ENCODE measurements at places on chromosomes 3 and 15.

DNA sequence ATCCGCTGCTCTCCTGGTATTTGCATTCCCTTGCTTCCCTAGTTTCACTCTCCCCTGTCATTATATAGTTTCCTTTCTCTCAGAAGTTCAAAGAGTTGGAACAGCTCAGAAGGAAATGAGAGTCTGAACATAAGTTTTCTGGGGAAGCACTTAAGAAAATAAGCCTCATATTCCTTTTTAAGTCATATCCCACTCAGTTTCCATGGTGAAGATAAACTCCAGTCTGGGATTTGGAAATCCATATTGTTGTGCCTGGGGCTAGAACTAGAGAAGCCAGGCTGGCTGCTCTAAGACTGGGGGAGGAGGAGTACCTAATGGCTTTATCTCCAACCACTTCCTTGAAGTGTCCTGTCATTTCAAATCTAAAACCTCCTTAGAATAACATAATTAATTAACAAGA lies 134.2 kb upstream of the ALCAM start:
- H3K4me3 ChIP-seq: no peak overlapping the region
- H3K27ac ChIP-seq: no peak overlapping the region
- H3K27me3 ChIP-seq: no peaks in the 10 kb centered on the region

- H3K36me3 ChIP-seq: no peaks in the 10 kb centered on the region
- no peak overlapping the region for H3K4me3 ChIP-seq
- H3K4me1 ChIP-seq: peaks cover 5% of the 10 kb centered on the region
- no peak for ATAC-seq
Measured at GRCh38 chr15:37070686-37071085, 29.7 kb downstream of the MEIS2 start.

DNA sequence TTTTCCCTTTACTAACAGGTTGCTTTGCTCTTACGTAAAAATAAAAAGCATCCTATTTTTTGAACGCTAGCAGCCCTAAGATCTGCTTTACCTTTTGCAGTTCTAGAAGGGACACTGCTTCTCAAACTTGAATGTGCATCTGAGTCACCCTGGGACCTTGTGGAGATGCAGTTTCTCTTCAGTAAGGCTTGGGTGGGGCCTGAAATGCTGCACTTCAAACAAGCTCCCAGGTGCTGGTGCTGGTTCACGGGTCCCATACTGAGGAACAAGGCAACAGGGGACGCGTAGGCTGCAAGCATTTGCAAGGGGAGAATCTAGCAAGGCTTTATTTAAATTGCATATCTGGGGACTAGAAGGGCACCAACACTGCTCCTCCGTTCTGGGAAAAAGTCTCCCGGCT lies 30.0 kb downstream of the MB21D2 start:
- H3K27me3 ChIP-seq: no peaks in the 10 kb centered on the region
- ATAC-seq: no peak
- H3K4me1 ChIP-seq: peaks cover 44% of the 10 kb centered on the region
- H3K27ac ChIP-seq: no peak overlapping the region
- no peaks in the 10 kb centered on the region for H3K36me3 ChIP-seq

DNA sequence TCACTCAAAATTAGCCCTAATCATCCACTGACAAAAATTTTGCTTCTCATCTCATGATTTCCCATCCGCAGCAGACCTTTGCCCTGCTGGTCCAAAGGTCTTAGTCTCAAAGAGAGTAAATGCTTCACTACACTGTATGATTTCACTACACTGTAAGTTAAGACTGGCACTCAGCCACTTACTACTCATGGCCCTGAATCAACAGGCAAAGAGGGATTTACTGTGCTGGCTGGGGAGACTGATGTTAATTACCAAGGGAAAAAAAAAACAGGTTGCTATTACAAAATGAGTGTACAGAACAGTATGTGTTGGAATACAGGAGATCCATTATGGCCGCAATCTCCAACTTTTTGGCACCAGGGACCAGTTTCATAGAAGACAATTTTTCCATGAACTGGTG lies 214.8 kb downstream of the ZMAT3 start:
- no peak overlapping the region for H3K27ac ChIP-seq
- no peaks in the 10 kb centered on the region for H3K4me1 ChIP-seq
- no peak overlapping the region for H3K4me3 ChIP-seq
- no peaks in the 10 kb centered on the region for H3K27me3 ChIP-seq
- ATAC-seq: no peak
- H3K36me3 ChIP-seq: no peaks in the 10 kb centered on the region

- H3K36me3 ChIP-seq: no peaks in the 10 kb centered on the region
- H3K4me1 ChIP-seq: no peaks in the 10 kb centered on the region
- H3K27me3 ChIP-seq: no peaks in the 10 kb centered on the region
- no peak for ATAC-seq
- H3K4me3 ChIP-seq: no peak overlapping the region
Measured at GRCh38 chr3:86029590-86029989, 961.4 kb downstream of the VGLL3 start.

- peak overlapping the region; percentile 53 for H3K27ac ChIP-seq
- peak overlapping the region; percentile 7 for H3K4me3 ChIP-seq
- no peaks in the 10 kb centered on the region for H3K27me3 ChIP-seq
- ATAC-seq: peak; percentile 63
- H3K4me1 ChIP-seq: peaks cover 53% of the 10 kb centered on the region
Measured at GRCh38 chr15:78909791-78910228, 35.0 kb downstream of the CTSH start.
